ENCODE measurements at places on chromosomes 1 and 21.

DNA sequence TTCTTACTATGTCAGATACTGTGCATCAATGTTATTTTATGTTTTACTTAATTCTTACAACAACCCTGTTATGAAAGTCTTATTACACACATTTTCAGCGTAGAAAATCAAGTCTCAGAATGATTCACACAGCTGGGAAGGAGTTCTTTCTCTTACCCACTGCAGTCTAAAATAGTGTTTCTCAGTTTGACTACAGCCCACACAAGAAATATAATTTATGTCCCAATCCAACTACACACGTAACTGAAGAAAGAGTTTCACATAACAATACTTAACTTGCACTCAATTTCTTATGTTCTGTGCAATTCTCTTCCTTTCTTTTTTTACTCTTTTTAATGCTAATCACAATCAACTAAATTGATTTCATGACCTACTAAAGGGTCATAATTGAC lies 252.8 kb upstream of the ADGRL2 start:
- no peak for DNase-seq

DNA sequence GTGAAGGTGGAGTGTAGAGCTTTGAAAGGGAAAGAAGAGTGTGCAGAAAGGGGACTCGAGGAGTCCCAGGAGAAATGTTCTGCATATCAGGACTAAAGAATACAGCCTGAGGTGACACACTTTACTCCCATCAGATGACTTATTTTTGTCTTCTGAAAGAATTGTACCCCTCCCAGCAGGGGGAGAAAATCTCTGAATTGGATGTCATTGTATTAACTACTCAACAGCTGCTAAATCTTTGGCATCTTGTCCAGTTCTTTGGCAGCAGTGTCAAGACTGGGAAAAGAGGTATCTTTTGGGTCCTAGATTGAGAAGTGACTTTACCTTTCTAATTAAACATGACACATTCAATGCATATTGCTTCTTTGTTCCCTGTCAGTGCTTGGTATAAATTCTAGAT lies 18.9 kb downstream of the UBE4B start:
- DNase-seq: no peak

DNA sequence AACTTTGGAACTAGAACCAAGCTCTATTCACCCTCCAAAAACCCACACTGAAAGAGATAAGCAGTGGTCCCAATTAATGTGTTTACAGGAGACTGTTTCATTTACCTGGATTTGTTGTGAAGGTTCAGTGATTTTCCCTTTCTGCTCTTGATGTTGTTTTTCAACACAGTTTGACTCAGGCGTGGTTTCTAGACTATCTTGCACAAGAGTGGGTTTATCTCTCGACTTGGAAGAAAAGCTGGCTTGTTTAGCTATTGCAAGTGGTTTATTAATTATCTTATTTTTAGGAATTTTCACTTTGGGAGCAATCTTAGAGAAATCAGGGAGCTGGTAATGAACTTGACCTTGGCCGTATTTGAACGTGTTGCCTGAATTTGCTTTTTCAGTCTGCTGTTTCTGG lies 5.3 kb downstream of the AKNAD1 start:
- no peak for DNase-seq

- no peak for DNase-seq
Observed at GRCh38 chr1:214525535-214526019, 25.8 kb downstream of the PTPN14 start.

GRCh38 chr1:96060621-96061020 lies 661.0 kb upstream of the PTBP2 start:
- DNase-seq: no peak

GRCh38 chr21:41973861-41974751 lies 20.3 kb upstream of the C2CD2 start:
- no peak for DNase-seq

DNA sequence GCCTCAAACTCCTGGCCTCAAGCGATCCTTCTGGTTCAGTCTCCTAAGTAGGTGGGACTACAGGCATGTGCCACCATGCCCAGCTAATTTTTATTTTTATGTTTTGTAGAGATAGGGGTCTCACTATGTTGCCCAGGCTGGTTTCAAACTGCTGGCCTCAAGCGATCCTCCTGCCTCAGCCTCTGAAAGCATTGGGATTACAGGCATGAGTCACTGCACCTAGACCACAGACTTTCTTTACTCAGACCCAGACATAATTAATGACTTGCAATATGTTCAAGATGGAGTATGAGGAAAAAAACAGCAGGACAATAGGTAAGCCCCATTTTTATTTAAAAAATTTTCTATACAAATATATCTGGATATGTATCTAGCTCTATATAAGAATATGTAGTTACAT lies 13.2 kb downstream of the KANK4 start:
- no peak for DNase-seq

DNA sequence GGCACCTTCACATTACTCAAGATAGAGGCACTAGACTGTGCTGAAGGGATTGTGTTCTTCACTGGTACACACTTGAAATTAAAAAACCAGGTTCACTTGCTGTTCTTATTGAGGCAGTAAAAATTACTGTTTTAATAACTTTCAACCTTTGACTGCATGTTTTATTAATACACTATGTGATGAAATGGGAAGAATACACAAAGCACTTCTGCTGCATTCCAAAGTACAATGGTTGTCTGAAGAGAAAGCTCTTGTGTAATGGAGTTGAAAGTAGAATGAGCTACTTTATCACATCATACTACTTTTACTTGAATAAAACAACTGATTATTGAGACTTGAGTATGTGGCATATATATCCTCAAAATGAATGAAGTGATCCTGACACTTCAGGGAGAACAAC lies 49.7 kb downstream of the LRRC8C start:
- no peak for DNase-seq

DNA sequence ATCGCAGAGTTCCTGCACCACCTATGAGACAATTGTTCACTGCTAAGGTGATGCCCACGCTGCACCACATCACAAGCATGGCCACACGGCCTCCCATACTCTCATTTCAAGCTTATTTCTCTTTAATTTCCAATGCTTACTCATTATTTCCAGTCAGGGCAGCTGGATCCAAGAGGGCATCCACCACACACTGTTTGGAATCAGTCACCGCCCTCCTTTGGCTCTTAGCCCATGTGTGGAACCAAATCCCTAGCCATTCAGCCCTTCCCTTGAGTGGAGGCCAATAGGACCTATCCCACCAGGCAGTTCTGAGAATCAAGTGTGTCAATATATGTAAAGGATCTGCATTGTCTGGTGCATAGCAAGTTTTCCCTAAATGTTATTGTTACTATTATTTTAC lies 26.3 kb upstream of the PALMD start:
- DNase-seq: no peak

DNA sequence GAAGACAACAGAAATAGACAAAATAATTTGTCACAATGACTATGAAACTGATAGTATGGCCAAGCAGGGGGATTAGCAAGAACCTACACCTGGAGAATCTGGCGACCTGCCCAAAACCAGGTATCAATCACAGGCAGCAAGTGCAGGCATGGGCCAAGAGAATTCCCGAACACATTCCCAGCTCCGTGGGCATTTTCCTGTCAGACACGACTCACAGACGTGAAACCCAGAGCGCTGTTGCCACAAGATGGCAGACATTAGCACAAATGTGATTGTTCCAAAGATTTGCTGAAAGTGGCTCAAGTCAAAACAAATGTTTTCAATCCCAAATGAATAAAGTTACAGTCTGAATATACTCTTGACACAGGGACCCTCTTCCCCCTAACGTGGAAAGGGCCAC lies 36.8 kb downstream of the HLCS start:
- DNase-seq: no peak

DNA sequence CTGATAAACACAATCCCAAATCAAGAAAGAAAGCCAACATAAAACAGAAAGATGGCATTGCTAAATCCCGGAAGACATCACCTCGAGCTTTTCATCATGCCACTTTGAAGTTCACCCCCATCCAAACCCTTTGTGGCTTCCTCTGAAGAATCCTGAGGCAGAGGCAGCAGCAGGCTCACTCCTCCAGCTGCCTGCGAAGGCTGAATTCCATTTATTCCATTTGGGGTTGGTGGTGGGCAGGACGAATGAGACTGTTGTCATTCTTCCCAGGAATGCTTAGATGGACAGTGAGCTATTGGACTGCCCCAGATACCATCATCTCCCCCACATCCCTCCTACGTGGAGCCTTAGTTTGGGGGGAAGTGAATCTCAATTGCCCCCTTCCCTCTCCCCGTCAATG lies 437.5 kb downstream of the SMYD3 start:
- DNase-seq: no peak

DNA sequence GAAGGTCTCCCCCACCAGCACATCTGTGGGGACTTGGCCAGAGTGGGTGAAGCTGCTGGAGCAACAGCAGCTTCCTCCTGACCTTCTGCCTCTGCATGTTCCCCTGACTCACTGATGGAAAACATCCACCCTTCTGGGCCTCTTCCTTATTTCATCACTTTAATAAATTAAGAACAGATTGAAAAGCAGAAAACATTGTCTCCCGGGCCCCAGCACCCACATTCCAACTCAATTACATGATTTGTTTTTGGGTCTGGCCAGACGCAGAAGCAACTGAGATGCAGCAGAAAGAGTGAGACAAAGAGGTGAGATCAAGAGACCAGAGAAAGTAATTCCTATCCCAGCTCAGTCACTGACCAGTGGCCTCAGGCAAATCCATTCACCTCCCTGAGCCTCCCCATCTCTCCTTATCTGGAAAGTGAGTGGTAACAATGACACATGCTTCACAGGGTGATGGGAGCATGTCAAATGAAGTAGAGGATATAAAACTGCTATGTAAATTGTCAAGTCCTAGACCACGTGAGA lies 157.1 kb downstream of the ELAVL4 start:
- DNase-seq: no peak

DNA sequence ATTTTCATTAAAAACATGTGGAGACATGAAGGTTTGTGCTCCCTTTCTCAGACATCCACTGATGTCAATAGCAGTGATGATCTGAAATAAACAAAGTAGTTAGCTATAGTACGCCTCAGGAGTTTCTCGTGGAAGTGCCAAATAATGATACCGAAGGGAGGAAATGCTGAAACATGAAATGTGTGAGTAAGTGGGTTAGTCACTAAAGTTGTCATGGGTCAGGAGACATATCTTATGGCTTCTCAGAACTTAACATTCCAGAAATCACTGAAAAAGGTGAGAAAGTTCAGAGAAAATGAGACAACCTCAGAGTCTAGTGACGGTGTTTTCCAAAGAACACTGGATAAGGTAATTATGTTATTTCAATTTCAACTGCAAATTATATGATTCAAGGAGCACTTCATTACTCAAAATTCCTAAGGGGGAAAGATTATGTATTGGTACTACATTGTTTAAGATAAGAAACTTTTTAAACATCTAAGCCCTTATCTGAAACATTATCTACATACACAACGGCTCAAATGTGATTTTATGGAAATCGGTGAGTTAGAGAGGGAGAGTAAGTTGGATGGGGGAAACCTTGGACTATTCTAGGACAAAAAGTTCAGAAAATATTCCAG lies 20.6 kb downstream of the NIBAN1 start:
- DNase-seq: no peak

DNA sequence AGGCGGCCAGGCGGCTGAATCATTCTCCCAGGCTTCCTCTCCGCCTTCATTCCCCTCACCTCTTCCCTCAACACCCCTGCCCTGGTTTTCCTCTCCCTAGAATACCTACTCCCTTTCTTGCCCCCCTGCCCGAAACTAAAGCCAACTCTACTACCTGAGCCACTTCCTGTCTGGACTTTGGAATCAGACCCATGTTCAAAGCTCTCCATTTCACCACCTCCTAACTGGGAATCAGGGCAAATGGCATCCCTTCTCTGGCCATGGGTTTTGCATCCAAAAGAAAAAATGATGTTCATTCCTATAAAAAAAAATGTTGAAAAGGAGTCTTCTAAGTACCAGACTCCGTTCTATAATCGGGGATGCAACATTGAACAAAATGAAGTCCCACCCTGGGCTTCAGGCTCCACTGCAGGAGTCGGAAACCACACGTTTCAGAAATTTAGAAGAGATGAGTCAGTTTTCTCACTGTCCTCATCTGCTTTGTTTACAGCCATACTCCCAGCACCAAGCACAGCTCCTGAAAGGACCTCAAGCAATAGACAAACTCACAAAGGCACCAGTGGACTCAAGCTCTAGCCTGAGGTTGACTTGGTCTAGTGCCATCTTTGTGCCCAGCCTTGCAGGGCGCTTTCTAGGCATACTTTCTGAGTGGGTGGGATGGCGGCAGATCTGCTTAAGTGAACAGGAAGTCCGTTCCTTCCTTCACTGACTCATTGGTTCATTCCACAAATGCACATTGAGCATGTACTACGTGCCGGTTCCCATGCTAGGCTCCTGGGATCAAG lies 176.2 kb downstream of the IGSF21 start:
- no peak for DNase-seq

DNA sequence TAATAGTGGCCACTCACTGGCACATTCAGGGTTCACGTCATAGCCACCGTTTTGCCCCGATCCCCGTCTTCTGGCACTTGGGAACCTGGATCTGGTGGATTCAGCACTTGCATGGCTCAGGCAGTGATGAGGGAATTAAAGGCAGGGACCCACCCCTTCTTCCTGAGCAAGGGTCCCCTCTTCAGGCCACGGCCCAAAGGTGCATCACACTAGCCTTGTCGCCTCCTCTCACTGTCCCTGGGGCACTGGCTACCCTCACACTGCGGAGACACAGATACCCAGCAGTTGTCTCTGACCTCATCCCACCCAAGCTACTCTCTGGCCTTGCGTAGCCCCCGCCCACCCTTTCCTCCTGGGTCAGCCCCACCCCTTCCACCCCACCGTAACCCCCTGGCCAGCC lies 19.9 kb upstream of the LDLRAP1 start:
- no peak for DNase-seq

- DNase-seq: no peak
Observed at GRCh38 chr1:171470726-171471125, 14.6 kb upstream of the PRRC2C start.

DNA sequence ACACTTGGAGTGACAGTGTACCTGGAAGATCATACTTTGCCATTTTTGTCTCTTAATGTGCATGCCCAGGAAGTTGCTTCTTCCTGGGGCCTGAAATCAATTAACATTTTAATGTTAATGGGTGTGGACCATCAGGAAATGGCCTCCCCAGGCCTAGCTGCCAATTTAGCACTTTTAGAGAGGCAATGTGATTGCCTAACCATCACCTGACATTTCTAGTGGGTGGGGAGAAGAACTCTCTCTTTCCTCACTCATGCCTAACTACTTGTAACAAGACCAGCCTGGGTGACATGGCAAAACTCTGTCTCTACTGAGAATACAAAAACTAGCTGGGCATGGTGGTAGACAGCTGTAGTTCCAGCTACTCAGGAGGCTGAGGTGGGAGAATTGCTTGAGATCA lies 549.0 kb upstream of the RGS18 start:
- no peak for DNase-seq

DNA sequence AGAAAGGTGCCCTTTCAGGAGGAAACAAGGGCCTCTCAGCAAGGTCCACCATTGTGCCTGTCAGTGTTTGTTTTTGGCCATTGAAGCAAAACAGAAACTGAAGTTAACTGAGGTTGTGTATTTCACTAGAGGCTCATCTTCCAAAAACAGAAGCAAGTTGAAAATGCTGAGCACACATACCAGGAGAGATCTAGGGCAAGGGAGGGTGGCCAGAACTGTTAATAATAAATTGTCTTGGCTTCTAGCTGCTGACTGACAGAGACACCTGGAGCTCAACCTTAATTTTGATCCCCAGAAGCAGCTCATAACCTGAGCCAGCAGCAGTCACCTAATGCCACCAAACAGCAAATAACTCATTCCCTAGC lies 5.2 kb downstream of the AGMAT start:
- no peak for DNase-seq

GRCh38 chr1:101408212-101409042 lies 171.6 kb downstream of the S1PR1 start:
- no peak for DNase-seq

- DNase-seq: no peak
Observed at GRCh38 chr1:205318231-205318991, 3.1 kb downstream of the NUAK2 start.

Data from activated CD8-positive, alpha-beta memory T cell treated with anti-CD3 and anti-CD28 coated beads for 48 hours (primary cell).